NCI-H226 (cell line): ENCODE measurements at places on chromosomes 1 and 21.

DNA sequence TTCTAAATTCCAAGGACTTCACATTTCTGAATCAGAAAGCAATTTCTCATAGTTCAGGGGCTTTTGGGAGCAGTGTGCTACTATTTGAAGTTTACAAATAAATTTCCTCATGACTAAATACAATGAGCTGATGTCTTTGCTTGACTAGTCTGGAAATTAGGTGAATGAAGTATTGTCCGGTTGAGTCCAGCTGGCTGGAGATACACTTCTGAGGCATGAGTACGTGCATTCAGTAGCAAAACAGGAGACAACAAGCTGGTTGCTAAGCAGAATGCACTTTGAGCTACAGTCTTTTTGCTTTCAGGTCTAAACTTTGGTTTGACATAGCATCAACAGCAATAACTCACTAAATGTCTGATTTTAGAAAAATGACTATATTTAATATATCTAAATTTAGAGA lies 27.1 kb downstream of the ZNHIT6 start:
- no peak for DNase-seq

GRCh38 chr1:55061706-55062321 lies 22.5 kb downstream of the PCSK9 start:
- DNase-seq: no peak

GRCh38 chr1:23867542-23867894 lies 572 bp downstream of the FUCA1 start:
- no peak for DNase-seq

DNA sequence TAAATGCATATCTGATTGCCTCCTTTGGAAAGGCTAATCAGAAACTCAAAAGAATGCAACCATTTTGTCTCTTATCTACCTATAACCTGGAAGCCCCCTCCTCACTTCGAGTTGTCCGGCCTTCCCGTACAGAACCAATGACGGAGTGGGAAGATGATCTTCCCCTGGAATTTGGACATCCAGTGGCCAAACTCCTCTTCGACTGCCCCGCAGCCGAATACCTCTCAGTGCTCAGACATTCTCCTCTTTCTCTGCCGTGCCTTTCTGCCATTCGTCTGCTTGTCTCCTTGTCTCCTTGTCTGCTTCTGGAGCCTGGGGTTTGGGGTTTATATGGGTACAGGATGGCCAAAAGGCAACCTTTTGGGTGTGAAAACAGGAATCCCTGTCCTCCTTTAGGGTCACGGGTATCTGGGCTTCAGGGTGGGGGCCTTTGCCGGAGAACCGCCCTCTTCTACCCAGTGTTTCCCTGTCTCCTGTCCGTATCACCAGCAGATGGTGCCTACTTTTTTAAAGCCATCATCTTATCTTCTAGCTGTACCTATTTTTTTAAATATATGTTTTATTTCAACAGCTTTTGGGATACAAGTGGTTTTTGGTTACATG lies 35.9 kb upstream of the RAB4A start:
- no peak for DNase-seq

GRCh38 chr1:207067665-207068064 lies 14.6 kb downstream of the PFKFB2 start:
- DNase-seq: no peak
